ENCODE measurements at places on chromosomes 6 and 20.
A peak's percentile ranks its signal among the peaks of the same experiment; 100 is the strongest.

DNA sequence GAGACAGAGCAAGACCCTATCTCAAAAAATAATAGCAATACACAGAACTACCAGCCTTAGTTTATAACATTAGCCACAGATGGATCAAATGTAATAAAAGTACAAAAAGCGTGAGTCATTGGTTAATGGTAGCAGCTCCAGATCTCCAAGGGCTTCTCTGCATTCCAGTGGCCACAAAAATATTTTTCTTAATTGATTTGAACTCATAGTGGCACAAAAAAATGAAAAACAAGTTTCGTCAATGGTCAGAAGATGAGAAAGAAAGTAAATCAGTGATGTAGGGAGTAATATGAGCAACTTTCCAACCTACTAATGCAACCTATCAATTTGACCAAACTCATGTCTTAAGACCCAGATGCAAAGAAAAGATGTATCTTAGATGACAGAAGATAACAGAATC lies 79.6 kb downstream of the CEP57L1 start:
- no peak for DNase-seq

- no peak for DNase-seq
Observed at GRCh38 chr6:44029444-44030185, 97.6 kb downstream of the MRPL14 start.

DNA sequence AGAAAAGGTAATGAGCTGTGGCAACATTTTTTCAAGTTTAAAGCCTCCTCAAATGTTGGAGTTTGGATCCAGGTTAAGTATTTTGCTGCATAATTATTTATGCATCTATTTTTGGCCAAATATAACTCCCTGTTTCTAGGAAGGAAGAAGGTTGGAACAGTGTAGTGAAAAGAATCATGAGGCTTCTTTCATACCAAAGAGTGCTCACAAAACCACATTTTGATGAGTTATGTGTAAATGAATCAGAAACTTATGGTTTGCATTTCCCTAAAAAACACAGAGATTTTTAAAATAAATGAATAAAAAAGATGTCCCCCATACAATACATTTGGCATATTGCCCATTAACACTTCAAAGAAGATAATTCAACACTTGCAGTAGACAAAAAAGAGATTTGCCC lies 246.9 kb upstream of the PRDM1 start:
- no peak for DNase-seq

- no peak for DNase-seq
Observed at GRCh38 chr6:43361269-43361668, 8.2 kb downstream of the ZNF318 start.

DNA sequence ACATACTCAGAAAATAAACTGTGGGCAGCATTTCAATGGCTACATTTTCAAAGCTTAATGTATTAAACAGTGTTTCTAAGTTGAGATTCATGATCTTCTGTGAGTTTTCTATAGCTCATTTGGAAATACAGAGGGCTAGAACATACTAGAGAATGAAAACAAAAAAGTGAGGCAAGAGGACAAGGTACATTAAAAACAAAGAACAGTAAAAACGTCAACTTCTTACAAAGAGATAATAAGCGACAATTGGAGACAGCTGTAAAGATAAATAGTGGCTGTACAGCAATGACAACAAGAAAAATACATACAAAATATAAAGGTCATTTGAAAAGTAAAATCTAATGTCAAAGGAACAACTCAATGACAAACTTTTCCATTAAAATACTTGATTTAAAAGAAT lies 94.3 kb downstream of the REV3L start:
- no peak for DNase-seq

GRCh38 chr20:62897666-62898065 lies 28.6 kb downstream of the DIDO1 start:
- no peak for DNase-seq

DNA sequence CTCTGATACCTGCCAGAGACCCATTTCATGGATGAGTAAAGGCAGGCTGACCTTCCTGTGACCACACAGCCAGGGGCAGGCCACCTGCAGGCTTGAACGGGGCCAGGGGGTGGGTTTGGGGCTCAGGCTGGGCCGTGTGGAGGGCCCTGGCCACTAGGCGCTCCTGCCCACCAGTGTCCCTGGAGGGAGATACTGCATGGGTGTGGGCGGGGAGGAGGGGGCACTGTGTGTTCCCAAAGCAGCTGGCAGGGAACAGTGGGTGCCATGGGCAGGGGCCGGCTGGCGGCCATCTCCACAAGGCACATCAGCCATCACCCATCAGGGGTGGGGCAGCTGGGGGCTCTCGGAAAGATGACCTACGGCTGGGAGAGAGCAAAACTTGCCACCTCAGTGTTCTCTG lies 15.4 kb downstream of the SRC start:
- DNase-seq, result no peak

DNA sequence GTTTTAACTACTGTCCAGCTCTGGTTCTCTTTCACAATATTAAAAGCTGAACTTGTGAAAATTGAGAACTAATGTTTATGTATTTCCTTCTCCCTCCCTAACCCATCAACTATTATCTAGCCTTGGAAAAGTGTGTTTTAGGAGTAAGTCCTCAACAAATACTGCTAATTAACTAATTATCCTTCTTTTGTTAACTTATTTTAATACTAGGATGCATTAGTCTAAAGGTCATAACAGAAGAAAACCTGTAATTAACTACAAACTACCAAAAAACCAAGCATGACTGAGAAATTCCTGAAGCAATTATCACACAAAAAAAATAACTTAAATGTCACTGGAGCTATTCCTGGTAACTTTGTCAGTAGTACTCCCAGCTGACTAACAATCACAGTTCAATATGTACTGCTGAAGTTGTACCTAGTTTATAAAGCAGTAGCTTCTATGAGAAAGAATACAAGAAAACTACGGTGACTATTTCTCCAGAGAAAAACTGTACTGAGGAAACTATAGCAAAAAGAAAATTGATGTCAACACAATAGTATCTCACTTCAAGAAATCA lies 301.9 kb downstream of the LAMA2 start:
- no peak for DNase-seq

DNA sequence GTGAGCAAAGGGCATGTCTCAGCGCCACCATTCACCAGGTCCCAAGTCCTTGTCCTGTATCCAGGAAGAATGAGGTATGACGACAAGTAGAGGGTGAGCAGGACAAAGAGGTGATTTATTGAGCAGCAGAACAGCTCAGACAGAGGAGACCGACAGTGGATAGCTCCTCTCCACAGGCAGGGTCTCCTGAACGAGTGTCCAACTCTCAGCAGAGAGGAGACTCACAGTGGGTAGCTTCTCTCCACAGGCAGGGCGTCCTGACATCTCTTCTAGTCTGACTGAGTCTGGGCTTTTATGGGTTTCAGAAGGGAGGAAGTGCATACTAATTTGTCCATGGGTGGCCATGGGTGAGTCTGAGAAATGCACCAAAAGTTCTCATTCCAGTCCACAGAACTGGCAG lies 204.7 kb downstream of the ANKRD60 start:
- DNase-seq, result no peak

DNA sequence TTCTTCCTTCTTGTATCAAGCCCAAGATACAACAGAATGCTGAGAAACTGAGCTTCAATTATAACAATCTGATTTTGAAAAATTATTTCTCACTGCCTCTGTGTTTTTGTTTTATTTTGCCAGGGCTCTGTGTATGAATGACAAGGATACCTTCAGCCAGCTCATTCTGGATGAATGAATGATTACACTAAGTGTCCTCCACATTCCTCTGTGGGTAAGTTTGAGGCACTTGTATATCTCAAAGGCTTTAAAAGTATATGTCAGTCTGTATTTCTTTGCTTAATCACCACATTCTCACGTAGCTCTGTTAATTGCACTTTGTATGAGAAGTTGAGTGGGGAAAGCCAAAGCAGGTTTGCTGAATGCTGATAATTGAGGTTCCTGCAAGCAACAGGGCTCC lies 95.1 kb downstream of the TIAM2 start:
- DNase-seq, result no peak

DNA sequence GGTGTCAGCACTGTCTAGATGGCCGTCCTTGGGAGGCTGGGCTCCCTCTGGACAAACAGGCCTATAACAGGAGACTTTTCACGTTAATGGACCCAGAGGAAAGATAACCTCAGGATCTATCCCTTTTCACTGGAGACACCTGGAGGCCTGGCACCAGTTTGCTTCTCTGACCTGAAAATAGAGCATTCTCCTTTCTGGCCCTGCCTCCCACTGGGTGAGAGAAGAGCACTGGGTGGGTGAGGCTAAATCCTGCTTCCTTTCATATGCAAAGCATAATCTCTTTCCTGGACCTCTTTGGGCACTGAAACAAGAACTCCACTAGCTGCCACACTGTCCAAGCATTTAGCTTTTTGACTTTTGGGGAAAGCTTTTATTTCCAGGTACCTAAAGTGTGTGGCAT lies 78.3 kb downstream of the FOXO3 start:
- no peak for DNase-seq

DNA sequence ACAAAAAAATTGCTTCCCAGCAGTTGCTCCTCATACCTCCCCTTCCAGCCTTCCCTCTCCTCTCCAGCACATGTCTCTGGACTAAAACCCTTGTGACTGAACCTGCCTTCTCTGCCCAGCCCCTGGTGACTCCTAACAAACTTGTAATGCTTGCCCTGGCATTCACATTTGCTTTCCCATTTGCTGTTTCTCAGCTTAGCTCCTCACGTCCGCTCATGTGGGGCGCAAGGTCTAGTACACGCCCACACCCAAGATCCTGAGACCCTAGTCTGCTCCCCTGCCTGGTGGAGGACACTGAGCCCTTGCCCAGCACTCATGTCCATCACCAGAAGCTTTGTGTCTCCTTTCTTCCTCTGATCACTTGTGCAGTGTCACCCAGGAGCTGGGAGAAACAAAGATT lies 18.3 kb upstream of the RBPJL start:
- DNase-seq, result no peak

- no peak for DNase-seq
Observed at GRCh38 chr6:104413767-104414166, 446.0 kb downstream of the HACE1 start.

DNA sequence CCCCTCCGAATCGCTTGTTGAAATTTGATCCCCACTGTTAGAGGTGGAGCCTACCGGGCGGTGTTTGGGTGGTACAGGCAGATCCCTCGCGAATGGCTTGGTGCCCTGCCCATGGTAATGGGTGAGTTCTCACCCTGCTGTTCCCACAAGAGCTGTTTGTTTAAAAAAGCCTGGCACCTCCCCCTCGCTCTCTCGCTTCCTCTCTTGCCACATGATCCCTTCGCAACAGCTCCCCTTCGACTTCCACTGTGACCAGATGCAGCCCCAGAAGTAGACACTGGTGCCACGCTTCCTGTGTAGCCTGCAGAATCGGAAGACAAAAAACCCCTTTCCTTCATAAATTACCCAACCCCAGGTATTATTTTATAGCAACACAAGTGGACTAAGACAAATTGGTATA lies 292.2 kb upstream of the QKI start:
- no peak for DNase-seq

DNA sequence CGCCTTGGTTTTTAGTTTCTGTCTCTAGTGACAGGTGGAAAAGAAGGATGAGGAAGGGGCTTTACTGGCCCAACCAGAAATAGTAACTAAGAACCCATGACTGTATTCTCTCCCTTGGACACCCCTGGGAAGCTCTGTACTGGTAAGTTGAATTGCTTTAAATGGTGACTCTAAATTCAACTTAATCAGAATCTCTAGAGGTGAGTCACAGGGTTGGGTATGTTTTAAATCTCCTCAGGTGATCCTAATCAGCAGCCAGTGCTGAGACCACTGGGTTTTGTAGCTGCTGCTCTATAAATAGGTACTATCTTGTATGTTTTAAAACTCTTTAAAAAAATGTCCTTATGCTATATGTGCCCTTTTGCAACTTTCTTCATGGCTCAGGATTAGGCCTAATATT lies 314.0 kb upstream of the ECI2 start:
- no peak for DNase-seq

GRCh38 chr20:61558726-61559125 lies 306.7 kb downstream of the CDH4 start:
- DNase-seq, result no peak

DNA sequence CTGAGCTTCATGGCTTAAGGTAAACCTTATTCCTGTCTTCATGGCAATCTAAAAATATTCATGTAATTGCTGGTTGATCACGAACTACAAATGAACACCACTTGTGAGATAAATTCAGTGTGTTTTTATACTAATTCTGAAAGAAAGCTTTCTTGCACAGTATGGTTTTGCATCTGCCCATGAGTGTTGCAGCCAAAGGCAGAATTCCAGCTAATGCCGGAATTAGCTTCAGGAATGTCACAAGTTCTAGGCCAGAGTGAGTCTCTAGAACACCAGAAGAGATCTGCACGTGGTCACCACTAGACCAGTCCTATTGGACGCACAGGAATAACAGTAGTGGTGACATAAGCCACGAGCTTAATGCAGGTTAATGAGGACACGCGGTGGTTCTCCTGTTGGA lies 223.7 kb downstream of the CDH4 start:
- no peak for DNase-seq

- no peak for DNase-seq
Observed at GRCh38 chr6:166658115-166658791, 31.2 kb upstream of the RPS6KA2 start.

DNA sequence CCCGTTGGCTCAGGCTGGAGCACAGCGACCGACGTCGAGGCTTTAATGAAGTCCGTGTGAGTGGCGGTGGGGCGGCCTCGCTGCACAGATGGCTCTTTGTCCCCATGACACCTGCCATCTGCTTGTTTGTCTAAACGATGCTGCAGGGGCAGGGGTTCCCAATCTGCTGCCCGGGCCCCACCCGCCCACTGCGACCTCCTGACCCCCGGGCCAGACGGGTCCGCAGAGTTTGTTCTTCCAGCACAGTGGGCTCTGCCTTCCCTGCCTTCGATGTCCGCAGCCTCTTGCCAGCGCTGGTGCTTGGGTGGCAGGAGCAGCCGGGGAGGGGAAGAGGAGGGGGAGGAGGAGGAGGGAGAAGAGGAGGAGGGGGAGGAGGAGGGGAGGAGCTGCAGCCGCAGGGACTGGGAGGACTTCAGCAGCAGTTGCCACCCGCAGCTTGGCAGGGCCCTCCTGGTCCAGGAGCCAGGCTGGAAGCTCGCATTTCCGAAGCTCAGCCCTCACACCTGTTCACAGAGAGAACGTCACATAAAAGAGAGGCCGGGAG lies 210.0 kb downstream of the DLL1 start:
- DNase-seq, result peak; percentile 87
